ENCODE measurements at places on chromosomes 1 and 21.
A peak's percentile ranks its signal among the peaks of the same experiment; 100 is the strongest.

DNA sequence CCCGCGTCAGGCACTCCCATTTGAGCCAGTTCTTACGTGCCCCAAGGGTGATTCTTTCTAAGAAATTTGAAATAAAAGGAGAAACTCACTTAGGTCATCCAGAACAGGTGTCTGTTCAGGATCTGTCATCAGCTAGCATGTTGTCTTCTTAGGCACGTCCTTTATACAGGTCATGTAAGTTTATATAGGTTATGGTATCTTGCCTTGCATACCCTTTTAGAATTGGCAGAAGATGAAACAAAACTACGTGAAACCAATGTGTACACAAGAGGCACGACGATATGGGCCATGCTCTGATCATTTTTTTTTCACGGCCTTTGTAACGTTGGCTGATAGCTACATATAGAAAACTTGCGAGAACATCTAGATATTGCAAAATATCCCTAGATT is 579 bp upstream of the GTF2B start:
- no peak for DNase-seq

DNA sequence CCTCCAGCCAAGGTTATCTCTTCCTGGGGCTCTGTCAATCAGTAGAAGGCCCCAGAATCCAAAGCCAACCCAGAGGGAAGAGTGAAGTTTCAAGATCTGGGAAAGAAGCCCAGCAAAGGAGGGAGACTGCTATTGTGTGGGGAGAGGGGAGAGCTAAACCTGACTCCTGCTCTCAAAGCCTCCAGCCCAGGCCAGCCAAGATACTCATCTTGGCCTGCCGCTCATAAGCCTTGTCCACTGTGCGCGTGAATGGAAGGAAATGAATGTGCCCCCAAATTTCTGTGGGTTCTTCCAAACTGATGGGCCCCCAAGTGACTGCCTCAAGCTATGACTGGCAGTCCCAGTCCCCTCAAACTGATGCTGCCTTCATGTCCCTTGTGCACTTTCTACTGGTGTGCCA is 2.0 kb downstream of the PLXNA2 start:
- no peak for DNase-seq

DNA sequence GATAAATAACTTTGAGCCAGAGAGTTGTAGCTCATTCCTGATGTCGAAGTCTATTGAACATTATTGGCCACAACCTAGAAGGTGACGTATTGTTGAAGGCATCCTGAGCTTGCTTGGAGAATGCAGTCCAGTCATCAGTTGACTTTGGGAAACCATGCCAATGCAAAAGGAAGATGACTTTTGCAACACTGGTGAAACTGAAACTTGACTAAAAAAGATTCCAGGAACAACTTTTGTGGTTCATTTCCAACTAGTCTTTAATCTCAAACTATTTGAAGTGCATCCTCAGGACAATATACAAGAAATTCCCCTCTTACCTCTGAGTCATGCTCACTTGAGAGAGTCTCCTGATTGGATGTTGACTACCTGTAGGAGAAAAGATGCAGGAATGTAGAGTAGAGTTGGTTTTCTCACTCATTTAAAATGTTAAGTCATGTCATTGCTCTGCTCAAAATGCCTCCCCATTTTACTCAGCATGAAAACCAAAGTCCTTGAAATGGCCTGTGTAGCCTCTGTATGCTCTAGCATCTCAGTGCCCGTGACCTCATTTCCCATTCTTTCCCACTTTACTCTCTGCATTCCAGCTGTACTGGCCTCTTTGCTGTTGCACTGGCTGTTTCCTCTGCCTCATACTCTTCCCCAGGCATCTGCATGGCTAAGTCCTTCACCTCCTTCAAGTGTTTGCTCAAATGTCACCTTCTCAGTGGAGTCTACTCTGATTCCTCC is 24.4 kb upstream of the LEPR start:
- DNase-seq: no peak

- peak; percentile 33 for DNase-seq
Measured at GRCh38 chr21:16624479-16625118, 888.2 kb upstream of the CXADR start.

DNA sequence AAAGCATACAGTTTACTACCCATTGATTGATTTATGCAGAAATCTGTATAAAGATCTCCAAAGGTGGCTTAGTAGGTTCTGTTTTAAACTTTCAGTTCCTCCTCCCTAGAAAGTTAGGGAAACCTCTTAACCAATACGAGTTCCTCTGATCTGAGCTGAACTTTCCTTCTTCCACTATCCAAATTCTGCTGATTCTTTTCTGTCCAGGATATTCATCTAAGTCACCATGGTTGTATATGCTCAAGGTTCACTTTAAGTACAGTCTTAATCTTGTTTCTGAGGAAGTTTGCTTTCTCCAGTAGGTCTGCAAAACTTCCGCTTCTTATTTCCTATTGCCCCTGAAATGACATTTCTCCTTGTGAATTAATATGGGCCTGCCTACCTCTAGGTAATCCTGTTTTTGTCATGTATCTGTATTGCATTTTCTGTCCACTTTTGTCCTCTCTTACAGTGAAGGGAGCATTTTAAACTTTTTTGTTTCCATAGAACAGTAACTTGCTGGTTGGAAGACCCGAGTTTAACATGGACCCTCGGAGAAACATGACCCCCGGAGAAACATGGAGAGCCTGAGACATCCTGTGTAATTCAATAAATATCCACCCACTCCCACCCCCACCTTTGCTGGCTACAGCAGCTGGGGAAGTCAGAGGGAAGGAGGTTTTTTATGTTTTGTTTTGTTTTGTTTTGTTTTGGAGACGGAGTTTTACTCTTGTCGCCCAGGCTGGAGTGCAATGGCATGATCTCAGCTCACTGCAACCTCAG is 16.7 kb upstream of the TUT4 start:
- DNase-seq: no peak

GRCh38 chr1:76267631-76268030 is 193.1 kb downstream of the ST6GALNAC3 start:
- DNase-seq: no peak

All from NCI-H187 (cell line).